ENCODE measurements at places on chromosomes 5 and 9.

- DNase-seq: no peak
These were observed 56.7 kb upstream of the FST start for GRCh38 chr5:53423724-53424123.

DNA sequence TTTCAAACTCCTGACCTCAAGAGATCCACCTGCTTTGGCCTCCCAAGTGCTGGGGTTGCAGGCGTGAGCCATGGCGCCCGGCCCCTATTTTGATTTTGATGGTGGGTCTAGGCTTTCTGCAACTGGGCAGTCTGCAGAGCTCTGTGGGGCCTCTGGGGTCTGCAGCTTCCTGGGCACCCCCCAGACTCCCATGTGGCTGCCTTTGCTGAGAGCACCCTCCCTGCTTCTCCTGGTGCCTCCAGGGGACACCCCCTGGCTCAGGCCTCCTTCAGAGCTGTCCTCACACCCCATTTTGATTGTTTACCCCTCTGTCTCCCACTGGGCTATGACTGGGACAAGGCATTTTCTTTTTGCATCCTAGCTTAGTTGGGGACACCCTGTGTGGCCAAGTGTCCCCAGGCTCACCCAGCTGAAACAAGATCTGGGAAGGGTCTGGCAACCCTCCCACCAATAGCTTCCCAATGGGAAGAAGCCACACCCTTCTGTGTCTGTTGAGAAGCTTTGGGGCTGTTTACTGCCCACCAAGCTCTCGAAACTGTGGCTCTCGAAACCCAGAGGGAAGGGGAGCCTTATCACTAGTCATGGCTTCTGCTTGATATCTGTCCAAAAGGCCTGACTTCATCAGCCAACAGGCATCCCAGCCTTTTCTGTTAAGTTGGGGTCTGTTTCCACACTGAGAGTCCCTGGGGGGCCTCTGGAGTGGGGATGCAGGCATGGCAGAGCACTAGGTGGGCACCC, 204.4 kb upstream of the IER5L start:
- no peak for DNase-seq

DNA sequence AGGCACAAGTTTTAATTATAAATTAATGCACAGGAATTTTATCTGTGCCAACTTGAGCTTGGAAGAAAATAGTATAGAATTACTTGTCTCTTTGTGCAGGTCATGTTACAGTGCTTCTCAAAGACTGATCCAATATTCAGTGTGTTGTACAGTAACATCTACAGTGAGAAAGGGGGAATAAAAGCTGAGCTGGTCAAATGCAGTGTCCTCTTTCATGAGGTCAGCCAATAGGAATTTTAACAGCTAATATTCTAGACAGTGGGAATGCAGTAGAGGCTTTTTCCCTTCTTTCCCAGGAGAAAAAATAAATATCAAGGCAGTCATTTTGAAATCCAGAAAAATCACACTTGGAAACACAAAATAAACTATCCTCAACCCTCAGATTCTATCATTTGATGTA, 95.7 kb upstream of the ITGA1 start:
- DNase-seq: peak; percentile 72

DNA sequence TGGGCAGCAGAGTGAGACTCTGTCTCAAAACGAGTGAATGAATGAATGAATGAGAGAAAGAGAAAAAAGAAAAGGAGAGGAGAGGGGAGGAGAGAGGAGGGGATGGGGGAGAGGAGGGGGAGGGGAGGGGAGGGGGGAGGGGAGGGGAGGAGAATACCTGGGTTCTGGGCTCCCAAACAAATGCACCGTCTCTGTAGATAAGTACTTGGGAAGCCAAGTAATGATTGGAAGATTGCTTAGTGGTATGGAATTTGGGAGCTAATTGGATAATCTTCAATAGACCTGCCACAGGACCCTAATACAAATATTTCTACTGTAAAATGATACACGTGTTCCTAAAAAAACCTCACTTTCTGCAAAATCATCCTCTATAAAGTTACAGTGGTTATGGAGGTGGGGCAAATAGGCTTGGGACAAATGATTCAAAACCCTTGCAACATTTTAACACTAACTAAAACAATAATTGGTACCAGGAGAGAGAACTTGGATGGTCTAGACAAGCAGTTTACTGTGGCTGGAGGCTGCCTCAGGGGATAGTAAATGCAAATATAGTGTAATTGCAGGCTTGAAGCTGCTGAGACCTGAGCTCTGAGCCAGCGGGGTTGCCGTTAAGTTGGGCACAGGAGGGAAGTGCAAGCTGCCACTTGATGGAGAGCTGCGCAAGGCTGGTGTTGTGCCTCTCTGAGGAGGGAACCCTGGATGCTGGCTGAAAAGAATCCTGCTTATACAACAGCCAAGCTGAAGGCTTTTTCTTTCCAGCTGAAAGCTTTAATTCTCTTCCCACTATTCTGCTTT, 3.5 kb downstream of the HEMGN start:
- no peak for DNase-seq

GRCh38 chr5:171845040-171845630, 59.5 kb downstream of the SMIM23 start:
- no peak for DNase-seq

DNA sequence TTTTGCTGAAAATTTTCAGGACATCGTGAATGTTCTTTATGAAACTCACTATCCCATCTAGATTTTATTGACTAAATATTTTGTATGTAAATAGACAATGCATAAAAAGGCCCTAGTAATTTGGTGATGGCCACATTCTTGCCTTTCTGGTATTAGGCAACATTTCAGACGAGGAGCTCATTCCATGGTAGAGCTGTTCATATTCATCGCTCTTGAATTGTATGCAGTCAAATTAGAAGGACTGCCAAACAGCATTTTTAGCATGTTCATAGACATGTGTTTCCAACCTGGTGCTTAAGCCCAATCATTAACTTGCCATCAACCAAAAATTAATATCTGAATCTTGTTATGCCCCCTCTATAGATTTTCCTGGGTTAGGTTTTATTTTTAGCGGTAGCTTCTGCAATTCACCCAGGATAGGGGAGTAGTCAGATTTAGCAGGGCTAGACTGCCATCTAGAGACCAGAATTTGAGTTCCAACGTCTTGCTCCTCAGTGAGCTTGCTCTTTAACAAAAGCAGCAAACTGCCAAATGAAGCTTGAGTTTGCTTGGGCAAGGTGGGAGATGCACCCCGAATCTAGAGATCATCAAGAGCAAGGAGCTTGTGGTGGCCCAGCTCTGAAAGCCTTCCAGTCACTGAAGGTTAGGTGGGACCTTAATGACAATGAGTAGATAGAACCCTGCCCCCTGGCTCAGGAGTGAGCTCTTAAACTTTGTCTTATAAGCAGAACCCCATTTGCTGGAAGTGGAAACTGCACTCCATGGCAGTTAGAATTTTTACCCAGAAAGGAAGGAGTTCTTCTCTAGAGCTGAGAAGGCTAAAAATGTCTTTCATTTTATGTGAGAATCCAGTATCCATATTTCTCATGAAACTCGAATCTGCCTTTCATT, 456.2 kb downstream of the RASEF start:
- DNase-seq: peak; percentile 65

GRCh38 chr9:95081998-95082397, 235.5 kb downstream of the FANCC start:
- DNase-seq: no peak

DNA sequence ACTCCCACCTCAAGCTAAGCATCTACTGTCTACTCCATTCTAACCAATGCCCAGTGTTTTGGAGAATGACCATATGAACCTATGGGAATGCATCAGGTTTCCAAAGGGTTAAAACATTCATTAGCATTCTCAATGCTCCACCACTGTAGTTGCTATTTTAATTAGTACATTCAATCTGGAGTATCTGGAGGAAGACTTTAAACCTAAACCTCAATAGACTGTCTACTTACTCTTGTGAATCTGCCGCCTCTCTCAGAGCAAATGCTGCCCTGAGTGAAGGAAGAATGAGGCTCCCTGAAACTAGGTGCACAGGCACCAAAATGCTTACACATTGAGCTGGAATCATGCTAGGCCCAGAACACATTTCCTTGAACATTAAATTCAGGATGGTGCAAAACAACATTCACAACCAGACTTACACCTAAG, 2.0 kb downstream of the ENC1 start:
- no peak for DNase-seq

GRCh38 chr5:12669326-12669725, 765.1 kb upstream of the CTNND2 start:
- no peak for DNase-seq

GRCh38 chr9:6667633-6668280, 22.2 kb upstream of the GLDC start:
- peak; percentile 41 for DNase-seq

DNA sequence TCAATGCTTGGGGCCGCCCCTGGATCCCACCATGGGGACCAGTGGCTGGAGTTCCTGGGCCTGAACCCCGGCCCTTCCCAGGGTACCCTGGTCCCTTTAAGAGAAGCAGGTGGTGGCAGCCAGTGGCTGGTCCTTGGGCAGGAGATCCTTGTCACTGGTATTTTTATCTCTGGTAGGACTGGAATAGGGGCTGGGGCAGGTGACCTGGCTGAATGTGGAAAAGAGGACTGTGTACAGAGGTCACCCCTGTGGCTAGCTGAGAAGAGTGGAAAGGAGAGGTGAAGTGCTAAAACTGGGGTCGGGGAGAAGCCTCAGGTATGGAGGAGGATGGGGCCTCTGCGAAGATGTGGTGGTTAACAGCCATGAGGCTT, 7.0 kb downstream of the CRAT start:
- DNase-seq: no peak

GRCh38 chr5:167642181-167642580, 649.3 kb upstream of the WWC1 start:
- DNase-seq: no peak

Data from kidney tubule cell (primary cell).